T follicular helper cell (primary cell): ENCODE measurements at places on chromosomes 1 and 21.

DNA sequence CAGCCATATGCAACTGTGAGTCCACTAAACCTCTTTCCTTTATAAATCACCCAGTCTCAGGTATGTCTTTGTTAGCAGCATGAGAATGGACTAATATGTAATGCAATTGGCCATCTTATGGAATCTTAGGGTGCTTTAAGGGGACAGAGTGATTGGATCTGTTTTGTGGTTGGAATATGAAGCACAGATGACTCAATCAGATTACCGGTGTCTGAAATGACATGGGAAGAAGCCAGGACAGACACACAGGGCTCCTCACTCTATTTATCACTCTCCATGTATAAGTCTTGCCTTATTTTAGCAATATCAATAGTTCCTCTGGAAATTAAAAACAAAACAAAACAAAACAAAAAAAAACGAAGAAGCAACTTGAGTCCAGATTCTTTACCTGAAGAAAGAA lies 12.9 kb downstream of the KCNJ6 start:
- no peak for DNase-seq

DNA sequence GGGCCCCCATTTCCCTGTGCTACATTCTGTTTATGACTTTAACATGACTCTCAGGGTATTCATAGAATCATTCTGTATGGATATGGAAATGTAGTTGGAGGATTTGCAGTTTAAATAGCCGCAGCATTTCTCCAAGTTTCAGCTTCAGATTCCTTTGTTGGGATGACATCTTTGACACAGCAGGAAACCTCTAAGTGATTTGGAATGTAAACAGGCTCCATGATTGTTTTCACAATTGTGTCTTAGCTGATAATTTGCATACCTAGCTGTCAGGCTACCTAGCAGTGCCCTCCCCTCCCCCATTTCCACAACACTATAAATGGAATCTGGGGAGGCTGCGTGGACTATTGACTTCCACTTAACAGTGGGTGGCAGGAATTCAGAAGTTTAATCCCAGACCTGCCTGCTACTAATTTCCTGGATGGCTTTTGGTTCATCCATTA lies 290.2 kb downstream of the HLX start:
- no peak for DNase-seq

DNA sequence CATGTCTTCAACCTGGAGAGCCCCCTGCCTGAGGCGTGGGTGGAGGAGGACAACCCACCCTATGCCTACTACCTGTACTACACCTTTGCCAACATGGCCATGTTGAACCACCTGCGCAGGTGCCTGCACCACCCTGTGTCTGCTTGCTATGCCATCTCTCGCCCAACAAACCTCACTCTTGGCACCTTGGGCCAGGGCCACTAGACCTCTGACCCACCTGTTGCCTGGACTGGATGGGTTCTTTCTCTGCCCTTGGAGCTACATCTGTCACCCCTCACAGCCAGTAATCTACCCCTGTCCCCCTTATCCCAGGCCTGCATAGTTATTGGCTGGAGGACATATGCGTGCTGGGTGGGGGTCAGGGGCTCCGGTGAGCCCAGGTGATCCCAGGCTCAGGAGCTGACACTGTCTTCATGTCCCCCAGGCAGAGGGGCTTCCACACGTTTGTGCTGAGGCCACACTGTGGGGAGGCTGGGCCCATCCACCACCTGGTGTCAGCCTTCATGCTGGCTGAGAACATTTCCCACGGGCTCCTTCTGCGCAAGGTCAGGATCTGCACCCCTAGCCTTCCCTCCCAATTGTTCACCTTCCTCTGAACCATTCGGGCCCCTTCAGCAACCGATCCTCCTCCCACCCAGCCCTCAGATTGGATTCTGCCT lies 9.9 kb downstream of the AMPD2 start:
- no peak for DNase-seq

- no peak for DNase-seq
Measured at GRCh38 chr1:26049531-26050247, 3.8 kb upstream of the SLC30A2 start.

DNA sequence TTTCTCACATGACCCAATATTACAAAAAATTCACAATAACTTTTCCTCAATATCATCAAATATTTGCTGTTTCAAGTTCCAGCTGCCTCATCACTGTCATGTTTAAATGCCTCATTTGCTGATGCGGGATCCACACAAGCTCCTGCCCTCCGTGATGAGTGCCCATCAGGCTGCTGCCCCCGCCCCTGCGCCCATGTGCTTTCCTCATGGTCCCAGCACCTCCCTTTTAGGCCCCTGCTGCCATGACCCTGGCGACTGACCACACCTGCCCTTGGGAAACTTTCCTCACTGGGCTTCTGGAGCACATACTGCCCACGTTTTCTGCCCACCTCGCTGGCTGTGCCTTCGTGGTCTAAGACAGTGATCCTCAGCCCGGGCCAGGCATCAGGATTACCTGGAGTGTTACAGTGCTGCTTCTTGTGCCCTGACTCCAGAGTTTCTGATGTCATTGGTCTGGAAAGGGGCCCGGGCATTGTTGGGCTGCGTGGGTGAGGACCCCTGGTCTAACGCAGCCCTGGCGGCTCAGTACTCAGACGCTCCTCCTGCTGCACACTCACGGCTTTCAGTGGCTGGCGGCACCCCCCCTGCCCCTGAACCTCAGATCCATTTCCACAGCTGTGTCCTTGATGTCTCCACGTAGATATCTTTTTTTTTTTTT lies 20.5 kb downstream of the PLEKHM2 start:
- DNase-seq: no peak

DNA sequence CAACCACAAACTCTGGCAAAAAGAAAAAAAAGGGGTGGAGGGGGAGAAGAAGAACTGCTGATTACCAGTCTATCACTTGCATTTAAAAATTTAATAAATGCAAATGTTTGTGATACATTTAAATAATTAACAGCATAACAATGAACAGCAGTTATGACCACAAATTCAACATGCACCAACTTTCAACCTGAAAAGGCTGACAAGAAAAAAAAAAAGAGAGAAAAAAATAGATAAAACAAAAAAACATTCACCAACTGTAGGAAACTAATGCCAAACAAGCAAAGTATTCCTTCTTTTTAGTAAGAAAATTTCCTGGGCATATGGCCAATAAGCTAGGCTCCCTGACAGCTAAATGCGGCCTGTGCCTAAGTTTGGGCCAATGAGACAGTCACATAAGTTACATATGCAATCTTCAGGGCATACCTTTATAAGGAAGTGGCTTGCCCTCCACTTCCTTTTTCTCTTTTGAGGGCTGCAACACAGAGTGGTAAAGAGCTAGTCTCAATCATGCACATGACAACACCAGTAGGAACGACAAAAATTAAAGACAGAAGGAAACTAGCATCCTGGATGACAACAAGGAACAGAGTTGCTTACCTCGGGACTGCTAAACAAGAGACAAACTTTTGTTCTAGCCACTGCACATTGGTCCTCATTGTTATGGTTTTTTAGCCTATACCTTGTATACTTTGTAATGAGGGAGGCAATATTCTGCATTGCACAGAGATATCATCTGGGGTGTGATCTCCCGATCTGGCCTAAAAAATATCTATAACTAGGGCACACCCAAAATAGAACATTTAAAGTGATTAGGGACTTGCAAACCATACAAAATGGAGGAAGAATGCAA lies 24.2 kb upstream of the PHTF1 start:
- peak; percentile 36 for DNase-seq

GRCh38 chr1:209751627-209752231 lies 4.1 kb upstream of the TRAF3IP3 start:
- no peak for DNase-seq

DNA sequence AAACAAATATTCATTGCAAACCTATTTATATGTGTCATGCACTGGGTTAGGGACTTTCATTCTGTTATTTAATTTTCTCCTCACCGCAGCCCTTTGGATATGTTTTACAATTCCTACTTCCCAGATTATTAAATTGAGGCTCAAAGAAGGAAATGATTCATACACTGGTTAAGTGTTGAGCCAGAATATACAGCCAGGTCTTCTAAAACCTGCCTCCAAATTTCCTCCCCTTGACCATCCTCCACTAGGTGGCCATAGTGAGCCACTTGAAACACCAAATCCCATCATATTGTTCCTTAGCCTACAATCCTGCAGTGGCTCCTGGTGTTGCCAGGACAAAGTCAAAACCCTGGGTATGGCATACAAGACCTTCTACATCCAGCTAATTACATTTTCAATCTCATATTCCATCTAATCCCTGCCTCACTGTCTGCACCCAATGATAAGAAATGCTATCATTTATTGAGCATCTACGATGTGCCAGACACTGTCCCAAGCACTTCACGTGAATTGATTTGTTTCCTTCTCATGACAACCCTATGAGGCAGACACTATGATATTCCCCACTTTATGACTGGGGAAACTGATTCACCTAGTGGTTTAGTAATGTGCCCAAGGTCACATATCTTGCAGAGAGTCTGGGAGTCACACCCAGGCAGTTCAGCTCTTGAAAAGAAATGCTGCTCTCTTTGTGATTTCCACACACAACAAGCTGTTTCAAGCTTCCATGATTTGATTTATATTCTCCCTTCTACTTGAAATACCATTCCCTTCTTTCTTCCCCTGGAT lies 23.6 kb upstream of the KIRREL1 start:
- no peak for DNase-seq

GRCh38 chr1:223763881-223764280 lies 51.5 kb downstream of the CAPN2 start:
- no peak for DNase-seq

DNA sequence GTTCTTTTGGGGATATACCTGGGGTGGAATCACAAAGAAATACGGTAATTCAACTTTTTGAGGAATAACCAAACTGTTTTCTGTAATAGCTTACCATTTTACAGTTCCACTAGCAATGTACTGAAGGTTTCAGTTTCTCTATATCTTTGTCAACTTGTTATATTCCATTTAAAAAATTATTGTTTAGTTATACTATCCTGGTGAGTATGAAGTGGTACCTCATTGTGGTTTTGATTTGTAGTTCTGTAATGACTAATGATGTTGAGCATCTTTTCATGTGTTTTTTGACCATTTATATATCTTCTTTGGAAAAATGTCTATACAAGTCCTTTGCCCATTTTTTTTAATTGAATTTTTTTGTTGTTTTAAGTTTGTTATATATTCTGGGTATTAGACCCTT lies 39.4 kb downstream of the MAST2 start:
- no peak for DNase-seq

- no peak for DNase-seq
Measured at GRCh38 chr1:21749109-21749508, 33.8 kb downstream of the USP48 start.

- DNase-seq: no peak
Measured at GRCh38 chr1:183576537-183576936, 13.7 kb downstream of the NCF2 start.
